ENCODE measurements at places on chromosomes 5 and 9.

DNA sequence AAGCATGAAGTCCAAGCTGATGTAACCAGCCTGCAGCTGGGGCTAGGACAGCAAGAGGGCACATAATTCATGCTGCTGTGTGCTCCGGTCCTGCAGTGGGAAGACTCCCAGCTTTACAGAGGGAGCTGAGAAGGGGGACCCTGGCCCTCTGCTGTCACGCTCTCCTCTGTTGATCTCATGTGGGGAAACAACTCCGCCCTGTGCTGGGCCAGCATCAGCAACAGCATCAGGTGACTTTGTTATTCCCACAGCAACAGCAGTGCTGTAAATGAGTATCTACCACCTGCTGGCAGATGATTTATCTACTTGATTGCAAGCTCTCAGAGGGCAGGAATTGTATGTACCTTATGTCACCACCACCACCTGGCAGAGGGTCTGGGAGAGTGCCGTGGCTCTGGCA is 176.2 kb downstream of the COL23A1 start:
- DNase-seq: no peak

- no peak for DNase-seq
Measured at GRCh38 chr9:76269789-76270188, 124.4 kb downstream of the RFK start.

DNA sequence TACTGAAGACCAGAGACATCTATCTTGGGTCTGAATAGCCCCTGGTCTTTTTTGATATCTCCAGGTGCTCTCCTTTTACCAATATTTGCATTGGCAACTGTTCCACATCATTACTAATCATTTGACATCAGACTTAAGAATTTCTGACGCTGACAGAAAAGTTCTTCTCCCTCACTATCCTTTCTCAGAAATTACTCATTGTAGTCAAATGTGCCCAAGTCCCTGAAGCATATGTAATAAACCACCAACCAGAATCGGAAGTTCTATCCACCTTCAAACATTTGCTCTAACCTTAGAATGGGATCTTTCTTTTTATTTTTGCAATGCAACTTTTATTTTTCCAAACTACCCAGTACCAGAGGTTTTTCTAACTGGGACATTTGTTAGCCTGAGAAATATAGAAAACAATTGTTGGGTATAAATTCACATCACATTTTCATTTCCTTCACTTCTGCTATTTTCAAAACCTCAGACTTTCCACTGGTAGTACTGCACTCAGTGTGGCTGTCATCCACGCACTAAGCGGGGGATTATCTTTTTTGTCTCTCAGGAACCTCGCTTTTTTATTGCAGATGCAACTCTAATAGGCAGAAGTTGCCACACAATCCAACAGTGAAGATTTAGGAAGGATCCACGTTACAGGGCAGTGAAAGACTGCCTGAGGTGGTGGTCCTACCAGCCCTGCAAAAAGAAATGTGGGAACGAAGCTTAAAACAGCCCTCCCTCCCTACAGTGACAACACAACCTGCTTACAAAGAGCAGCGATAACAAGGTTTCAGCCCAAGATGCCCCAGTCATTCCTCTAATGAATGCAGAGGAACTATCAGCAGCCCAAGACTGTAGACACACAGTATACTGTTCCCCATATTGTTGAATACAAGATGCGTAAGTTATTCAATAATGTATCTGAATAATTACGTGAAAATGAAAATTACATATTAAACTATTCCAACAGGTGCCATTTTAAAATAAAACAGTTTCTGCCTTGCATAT is 201.2 kb downstream of the EBF1 start:
- no peak for DNase-seq

DNA sequence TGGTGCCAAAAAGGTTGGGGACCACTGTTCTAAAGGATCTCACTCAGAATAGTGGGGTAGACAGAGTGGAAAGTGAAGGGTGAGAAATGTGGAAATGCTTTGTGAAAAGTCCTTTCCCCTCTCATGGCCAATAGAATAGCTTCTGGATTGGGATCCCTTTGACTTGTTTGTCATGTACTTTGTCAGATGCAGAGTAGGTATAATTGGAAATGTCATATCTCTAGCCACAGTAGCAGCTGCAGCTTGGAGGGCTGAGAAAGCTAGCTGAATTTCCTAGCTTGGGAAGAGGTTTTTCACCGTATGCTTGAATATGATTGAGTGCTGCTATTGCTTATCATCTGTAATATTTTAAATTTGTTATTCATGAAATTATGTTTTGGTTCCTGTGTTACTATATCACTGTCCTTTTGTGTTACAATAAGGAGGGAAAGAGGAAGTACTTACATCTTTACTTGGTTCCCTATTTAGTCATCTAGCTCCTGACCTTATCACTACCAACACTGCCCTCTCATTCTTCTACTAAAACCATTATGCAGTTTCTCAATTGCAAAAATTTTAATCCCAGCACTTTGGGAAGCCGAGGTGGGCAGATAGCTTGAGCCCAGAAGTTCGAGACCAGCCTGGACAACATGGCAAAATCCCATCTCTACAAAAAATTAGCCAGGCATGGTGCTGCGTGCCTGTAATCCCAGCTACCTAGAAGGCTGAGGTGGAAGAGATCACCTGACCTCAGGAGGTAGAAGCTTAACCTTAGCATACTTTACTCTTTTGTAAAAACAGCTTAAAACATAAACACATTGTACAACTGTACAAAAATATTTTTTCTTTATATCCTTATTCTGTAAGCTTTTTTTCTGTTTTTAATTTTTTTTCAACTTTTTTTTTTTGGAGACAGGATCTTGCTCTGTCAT is 12.4 kb downstream of the SLC30A5 start:
- DNase-seq: no peak

GRCh38 chr5:141127305-141127704 is 5.7 kb downstream of the PCDHB4 start:
- DNase-seq: no peak

DNA sequence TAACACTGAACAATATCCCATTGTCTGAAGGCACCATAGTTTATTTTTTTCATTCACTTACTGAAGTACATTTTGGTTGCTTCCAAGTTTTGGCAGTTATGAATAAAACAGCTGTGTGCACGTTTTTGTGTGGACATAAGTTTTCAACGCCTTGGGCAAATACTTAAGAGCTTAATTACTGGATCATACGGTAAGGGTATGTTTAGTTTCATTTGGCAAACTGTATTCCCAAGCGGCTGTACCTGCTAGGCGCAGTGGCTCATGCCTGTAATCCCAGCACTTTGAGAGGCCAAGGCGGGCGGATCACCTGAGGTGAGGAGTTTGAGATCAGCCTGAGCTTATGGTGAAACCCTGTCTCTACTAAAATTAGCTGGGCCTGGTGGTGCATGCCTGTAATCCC is 63.7 kb upstream of the FAM120A start:
- no peak for DNase-seq
